ENCODE measurements at places on chromosomes 7 and 10. TPM values are rescaled to one million over a fixed set of nuclear protein-coding genes. Genes with fewer than 3 reads are reported as not detected.

GSDME gene
- 8.2 TPM for total RNA-seq

FAM131B gene
- total RNA-seq, result 0.53 TPM

GRCh38 chr10:3336673-3337293 lies 164.2 kb upstream of the PITRM1 start:
- H3K27me3 ChIP-seq, result no peaks in the 10 kb centered on the region
- H3K4me3 ChIP-seq, result no peak overlapping the region
- no peak for DNase-seq
- no peaks in the 10 kb centered on the region for H3K4me1 ChIP-seq
- H3K36me3 ChIP-seq, result no peaks in the 10 kb centered on the region

GRCh38 chr10:70892631-70893030 lies 4.3 kb upstream of the PCBD1 start:
- H3K4me1 ChIP-seq, result peaks cover 20% of the 10 kb centered on the region
- no peaks in the 10 kb centered on the region for H3K27me3 ChIP-seq
- H3K36me3 ChIP-seq, result no peaks in the 10 kb centered on the region

Data from lower lobe of right lung (tissue), 2 donors.